ENCODE measurements at places on chromosomes 3 and 15.

GRCh38 chr15:41914411-41914810 is 20.6 kb upstream of the SPTBN5 start:
- no peak for DNase-seq

- no peak for DNase-seq
Observed at GRCh38 chr3:47266709-47267489, 15.7 kb downstream of the KIF9 start.

DNA sequence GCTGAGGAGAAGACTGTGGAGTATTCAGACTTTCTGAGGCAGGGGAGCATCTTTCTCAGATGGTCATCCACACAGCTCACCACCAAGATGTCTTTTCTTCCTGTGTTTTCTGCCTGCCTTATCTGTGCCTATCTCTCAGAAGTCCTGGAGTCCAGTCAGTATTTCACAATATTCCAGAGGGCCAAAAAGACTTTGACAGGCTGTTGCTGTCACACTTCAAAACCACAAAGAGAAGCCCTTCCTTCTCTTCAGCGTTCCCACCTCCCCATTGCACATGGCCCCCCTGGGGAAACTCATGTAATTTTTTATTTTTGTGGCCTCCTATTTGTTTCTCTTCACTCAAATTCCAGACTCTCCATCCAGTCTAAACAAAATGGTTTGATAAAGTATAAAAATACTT is 585.2 kb downstream of the EPHA3 start:
- DNase-seq, result no peak

GRCh38 chr3:100254168-100254777 is 6.5 kb upstream of the TBC1D23 start:
- no peak for DNase-seq

DNA sequence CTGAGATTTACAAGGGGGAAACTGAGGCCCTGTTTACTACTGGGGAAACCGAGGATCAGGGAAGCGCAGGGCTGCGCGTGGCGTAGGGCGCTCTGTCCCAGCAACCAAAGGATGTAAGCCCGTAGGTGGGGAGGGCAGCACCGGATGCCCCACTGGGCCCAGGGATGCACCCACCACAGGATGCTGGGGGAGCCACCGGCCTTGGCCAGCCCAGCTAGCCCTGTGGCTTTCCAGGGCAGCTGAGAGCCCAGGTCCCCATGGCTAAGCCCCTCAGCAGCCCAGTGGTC is 33.4 kb downstream of the RPN1 start:
- no peak for DNase-seq

DNA sequence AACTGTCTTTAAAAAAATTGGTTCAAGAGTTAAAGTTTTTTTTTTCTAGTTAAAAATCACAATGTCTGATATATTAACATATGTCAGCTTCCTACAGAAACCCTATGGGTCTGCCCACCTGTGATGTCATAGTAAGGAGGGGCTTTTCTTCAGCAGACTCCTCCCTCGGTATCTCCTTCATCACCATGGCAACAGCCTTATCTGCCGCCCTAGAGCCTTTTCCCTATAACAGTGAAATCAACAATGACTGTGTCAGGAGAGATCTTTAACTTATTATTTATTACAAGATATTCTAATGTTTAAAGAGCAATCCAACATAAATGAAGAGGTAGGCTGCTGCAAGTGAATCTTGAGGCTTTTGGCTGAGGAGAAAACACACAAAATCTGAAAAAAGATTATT is 138.7 kb downstream of the PEX5L start:
- DNase-seq, result no peak

GRCh38 chr3:72137865-72138861 is 353.2 kb upstream of the PROK2 start:
- DNase-seq, result no peak

- no peak for DNase-seq
Observed at GRCh38 chr15:51401051-51401780, 59.8 kb downstream of the GLDN start.

- DNase-seq, result no peak
Observed at GRCh38 chr3:152352554-152352953, 83.8 kb downstream of the MBNL1 start.

- no peak for DNase-seq
Observed at GRCh38 chr15:43531018-43531670, 13.7 kb downstream of the MAP1A start.

GRCh38 chr3:87260270-87260669 is 16.1 kb downstream of the POU1F1 start:
- no peak for DNase-seq

DNA sequence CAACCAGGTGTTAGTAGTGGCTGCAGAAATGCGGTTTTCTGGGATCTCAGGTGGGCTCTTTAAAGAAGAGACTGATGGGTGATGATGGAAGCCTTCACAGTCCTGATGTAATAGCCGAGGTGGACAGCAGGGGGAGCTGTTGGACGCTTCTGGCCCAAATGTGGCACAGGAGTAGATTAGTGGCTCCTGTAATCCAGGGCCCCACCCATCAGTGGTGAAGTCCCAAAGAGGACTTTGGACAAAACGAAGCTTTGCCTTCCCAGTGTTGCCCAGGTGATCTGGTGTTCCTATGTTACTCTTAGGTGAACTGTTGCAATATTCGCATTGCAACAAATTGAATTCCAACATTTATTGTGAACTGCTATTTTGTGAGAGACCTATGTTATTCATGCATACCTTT is 31.8 kb upstream of the MYZAP start:
- peak; percentile 56 for DNase-seq

DNA sequence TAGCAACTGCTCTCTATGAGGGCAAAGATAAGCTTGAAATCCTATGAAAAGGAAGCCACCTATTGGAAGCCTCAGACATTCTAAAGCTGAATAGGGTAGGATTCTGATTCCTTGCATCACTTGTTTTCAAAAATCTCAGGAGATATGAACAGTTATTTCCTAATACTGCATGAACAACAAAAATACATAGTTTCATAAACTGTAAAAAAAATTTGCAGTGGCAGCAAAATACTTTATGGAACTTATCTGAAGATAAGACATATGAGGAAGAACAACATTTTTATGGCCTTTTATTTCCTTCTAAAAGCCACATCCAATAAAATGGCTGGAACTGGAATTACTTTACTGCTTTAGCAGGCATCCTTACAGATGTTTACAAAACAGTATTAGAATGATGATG is 29.9 kb downstream of the AP3S2 start:
- DNase-seq, result no peak

GRCh38 chr15:34812369-34812768 is 17.0 kb upstream of the ACTC1 start:
- no peak for DNase-seq

DNA sequence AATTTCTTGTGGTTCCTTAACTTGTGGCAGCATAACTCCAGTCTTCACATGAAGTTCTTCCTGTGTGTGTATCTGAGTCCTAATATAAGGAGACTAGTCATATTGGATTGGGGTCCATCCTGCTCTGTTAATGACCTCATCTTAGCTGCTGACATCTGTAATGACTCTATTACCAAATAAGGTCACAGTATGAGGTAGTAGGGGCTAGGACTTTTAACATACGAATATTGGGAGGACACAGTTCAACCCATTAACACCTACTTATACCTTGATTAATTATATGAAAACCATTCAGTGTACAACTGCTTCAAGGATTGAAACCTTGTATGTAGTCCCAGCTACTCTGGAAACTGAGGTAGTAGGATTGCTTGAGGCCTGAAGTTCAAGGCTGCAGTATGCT is 43.9 kb downstream of the OIP5 start:
- DNase-seq, result no peak

DNA sequence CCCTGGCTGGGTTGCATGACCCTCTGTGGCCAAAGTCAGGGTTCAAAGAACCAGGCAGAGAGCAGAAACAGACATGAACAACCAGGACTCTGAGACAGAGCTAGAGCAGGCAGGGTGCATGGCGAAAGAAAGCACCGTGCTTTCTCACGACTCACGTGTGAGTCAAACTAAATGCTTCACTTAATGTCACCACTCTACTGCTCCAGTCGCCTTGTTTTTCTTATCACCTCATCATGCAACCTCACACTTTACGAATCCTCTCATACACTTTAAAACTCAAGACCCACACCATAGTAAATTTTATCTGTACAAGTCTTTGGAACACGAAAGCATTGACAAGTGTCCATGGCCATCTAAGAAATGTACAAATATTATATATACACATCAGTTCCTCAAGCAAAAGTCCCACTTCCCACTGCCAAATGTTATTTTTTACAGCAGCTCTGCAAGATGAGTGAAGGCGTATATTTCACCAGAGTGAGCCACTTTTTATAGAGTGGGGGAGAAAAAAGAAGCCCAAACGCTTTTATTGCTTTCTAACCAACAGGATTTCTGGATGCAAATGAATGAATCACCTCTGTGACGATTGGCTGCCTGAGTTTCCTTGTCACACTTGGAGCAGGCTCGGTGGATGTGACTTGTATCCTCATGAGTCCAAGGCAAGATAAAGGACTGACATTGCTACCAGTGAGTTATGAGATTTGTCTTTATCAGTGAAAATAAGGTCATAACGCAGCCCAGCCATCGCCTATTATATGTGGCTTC is 16.0 kb upstream of the MEGF11 start:
- DNase-seq, result no peak

DNA sequence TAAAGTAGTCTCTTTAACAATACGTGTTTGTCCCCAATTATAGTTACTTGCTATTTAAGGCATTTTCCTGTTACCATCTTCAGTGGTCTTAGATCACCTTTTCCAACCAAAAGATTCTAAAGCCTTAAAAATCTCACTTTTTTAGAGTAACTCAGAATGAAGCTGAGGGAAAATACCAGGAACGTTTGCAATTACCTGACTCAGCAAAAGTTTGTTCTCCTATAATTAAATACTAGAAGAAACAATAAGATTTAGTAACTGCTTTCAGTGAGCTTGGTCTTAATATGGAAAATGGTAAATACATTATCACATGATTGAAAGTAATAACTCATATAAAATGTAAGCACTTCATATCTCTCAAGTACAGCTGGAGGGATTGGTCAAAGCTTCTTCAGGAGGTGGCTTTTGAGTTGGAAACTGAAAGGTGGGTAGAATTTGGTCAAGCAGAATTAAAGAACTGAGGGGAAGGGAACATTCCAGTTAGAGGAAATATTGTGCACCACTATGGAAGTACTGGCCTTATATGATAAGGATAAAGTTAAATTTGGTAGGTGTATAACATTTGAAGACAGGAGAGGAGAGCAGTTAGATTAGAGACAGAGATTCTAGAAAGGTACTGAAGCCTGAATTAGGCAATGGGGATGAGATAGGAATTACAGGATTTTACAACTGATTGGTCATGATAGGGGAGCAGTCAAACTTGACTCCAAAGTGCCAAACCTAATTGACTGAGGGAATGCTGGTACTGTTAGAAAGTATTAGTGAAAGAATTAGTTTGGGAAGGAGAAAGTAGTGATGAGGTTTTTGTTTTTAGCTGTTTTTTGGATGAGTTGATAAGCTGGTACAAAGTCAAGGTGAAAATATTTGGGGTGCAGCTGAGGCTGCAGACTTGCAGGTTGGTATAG is 21.9 kb downstream of the TSC22D2 start:
- no peak for DNase-seq

DNA sequence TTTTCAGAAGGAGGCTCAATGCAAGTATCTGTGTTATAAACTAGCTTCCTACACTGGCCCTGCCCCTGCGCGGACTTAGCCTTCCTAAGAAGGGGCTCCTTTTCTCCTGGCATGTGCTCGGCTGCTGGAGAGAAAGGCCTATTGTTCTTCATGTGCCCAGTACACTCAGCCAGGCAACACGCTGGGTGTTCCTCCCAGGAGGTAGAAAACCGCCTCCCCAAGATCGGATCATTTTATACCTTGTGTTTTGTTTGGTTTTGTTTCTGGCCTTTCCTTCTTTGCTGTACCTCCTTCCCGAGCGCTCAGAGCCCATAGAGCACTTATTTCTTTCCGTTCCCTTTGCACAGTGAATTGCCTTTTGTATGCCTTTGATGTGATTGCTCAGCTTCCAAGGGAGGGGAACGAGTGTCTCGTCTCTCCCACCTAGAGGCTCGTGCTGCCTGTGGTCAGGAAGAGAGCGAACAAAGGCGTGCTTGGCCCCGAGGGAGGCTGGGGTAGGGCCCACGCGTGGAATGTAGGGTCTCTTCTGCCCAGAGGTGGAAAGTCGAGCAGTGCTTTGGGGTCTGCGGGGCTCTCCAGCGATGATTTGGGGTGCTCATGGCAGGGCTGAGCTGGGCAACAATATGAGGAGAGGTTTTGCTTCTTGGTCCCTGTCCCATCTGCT is 30.0 kb downstream of the CCNL1 start:
- no peak for DNase-seq

DNA sequence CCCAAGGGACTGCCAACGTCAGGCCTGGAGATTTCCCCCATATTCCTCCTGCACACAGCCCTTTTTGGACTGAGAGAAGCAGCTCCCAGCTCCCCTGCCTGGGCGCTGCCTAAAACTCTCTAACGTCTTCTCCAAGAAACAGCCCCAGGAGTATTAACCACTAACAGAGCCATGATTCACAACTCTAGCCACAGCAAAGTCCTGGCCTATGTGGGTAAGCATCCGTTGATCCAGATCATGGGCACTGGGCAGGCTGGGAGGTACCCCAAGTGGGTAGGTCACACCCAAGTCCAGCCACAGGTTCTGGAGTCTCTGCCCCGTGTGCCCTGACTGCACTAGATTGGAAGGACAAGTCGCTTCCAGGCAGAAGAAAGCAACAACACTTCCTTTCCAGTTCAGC is 31.9 kb downstream of the NBEAL2 start:
- DNase-seq, result no peak

DNA sequence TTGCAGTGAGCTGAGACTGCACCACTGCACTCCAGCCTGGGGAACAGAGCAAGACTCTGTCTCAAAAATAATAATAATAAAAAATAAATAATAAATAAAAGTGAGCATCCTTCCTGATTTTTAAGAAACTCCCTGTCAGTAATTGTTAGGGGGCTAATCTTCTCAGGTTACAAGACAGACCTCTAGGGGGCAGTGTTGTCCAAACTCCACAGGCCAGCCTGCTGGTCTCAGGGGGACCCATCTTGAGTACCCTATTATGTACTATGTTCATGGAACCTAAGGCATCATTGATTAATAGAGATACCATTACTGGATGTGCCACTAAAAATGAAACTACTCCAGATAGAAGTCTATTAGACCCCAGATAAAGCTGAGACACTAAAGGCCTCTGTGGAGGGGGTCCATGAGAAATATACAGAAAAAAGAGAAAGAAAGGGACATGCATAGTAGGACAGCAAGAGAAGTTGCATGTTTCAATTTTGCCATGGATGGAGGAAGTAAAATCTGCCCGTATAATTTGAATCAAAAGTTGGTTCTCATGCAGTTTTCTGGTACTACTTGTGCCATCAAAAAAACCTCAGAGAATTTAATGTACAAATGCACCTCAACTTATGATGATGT is 85.5 kb upstream of the CDV3 start:
- peak; percentile 49 for DNase-seq

All from naive thymus-derived CD8-positive, alpha-beta T cell (primary cell).